ENCODE measurements at places on chromosomes 12 and 14.

- peak; percentile 46 for DNase-seq
Observed at GRCh38 chr12:122790393-122791075, 16.2 kb downstream of the CCDC62 start.

- peak; percentile 58 for DNase-seq
Observed at GRCh38 chr12:122182887-122183587, at the start of gene LRRC43. Gene LRRC43 (plus strand): TSS chr12:122183123. CDS start chr12:122183145, 22 bp downstream.

DNA sequence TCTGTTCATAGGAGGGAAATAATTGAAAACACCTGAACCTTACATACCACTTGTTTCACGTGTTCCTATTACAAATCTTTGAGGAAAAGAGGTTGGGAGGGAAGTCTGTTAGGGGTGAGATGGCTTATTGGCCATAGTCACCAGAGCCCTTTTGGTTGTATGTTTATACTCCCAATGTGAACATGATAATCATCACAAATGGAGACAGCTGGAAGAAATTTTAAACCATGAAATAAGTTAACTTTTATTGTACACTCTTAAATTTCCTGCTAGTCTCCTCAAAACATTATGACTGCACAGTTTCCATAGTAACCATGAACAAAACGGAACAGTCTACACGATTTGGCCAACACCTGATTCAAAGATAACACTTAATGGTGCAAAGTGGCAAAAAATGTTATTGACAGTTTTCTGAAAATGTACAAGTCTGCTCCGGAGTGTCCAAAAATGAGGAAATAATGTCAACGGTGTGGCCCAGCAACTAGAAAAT, 56.9 kb downstream of the LMNTD1 start:
- no peak for DNase-seq

GRCh38 chr14:22837114-22837749, 847 bp downstream of the MMP14 start:
- peak; percentile 82 for DNase-seq

DNA sequence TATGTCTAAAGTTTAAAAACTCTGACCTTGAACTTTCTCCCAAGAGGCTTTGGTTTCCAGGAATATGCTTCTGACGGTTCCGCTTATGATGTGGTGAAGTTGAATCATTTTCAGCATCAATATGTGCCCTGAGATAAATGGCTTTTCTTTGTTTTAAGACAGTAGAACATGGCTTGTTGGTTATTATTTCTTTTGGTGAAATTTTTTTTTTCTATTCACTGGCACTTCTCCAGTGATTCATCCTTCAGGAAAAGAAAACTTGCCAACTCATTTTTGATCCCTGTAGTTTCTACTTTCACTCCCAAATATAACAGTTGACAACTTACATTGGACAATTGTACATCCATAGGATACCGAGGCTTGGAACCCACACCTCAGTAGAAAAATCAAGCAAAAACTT, 1301.2 kb upstream of the FLRT2 start:
- DNase-seq, result no peak

- no peak for DNase-seq
Observed at GRCh38 chr12:92029136-92029535, 116.5 kb downstream of the BTG1 start.

- peak; percentile 91 for DNase-seq
Observed at GRCh38 chr12:132327336-132328171, 1.8 kb downstream of the GALNT9 start.

- DNase-seq, result no peak
Observed at GRCh38 chr14:24975393-24975792, 74.6 kb downstream of the STXBP6 start.

- peak; percentile 54 for DNase-seq
Observed at GRCh38 chr12:62466018-62466593, 520 bp upstream of the MON2 start.

DNA sequence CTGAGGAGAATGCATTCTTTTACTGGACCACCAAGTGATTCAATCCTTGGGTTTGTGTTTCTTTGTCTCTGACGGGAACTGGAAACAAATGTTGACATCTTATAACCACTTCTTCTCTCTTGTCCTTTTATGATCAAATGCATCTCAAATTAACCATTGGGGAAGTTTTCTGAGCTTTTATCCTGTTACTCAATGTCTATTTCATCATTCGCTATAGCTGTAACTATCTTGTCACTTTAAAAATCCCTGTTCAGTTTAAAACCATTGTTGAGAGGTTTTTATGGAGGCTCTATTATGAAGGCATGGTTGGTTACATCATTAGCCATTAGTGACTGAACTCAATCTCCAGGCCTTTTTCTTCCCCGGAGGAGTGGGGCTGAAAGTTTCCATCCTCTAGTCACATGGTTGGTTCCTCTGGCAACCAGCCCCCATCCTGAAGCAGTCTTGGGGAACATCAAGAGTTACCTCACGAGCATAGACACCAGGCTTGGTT, 2.7 kb upstream of the CLEC6A start:
- peak; percentile 97 for DNase-seq

GRCh38 chr12:4215229-4216186, 58.1 kb upstream of the CCND2 start:
- peak; percentile 89 for DNase-seq

- DNase-seq, result no peak
Observed at GRCh38 chr12:17097674-17098073, 491.7 kb upstream of the LMO3 start.

- no peak for DNase-seq
Observed at GRCh38 chr12:123995023-123995748, 22.2 kb downstream of the ZNF664 start.

DNA sequence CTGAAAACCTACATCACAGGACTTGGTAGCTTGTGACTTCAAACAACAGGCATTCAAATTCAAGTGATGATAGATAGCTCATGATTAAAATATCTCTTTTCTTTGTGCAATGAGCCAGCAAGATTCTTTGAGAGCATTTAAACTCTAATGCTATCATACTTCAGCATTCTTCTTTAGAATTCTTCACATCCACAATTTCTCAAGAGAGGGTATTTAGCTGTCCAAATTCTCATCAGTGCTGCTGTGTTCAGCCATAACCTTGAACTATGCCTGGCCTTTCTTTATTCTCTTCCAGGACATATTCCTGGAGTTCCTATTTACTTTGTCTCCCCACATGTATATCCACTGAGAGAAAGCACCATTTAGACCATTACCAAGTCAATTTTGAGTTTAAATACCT, 321.1 kb downstream of the EGLN3 start:
- DNase-seq, result no peak

- DNase-seq, result peak; percentile 61
Observed at GRCh38 chr12:18250313-18250916, 10.9 kb upstream of the PIK3C2G start.

GRCh38 chr12:121799156-121799841, 4.5 kb upstream of the SETD1B start:
- DNase-seq, result peak; percentile 86

- no peak for DNase-seq
Observed at GRCh38 chr14:101398011-101398410, 163.3 kb upstream of the DIO3 start.

- no peak for DNase-seq
Observed at GRCh38 chr14:55851301-55851700, 266.9 kb upstream of the PELI2 start.

DNA sequence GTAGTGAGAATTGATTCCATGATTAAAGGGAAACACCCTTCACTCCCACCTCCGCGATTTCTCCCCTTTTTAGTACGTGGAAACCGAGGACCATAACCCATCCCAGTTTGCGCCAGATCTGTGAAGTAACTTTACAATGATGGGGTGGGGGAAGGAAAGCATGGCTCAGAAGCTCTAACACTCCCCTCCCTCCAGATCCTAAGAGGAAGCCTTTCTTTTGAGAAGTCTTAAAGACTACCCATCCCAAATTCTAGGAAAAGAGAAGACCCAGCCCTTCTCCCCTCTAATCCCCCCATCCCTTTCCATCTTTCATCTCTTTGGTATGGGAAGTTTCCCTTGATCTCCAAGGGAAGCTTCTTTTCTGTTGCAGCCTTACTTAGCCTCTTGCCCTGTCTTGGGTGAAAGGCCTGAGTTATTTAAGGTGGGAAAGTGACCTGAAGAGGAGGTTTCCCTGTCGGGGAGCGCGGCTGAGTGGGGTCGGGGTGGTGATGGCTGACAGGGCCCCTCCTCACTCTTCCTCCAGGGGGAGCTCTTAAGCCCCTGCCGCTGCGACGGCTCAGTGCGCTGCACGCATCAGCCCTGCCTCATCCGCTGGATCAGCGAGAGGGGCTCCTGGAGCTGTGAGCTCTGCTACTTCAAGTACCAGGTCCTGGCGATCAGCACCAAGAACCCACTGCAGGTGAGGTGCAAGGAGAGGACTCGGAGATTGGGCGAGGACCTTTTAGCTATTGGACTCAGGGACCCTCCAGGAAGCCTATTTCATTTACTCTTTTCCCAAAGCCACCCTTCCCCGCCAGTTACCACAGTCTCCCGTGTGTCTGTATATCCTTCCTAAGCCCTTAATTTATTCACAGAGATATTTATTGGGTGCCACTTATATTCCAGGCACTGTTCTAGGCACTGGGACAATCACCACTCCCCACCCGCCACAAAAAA, 1.8 kb downstream of the MARCHF9 start:
- DNase-seq, result peak; percentile 86

GRCh38 chr12:46567667-46568066, 195.1 kb upstream of the SLC38A2 start:
- DNase-seq, result no peak

- no peak for DNase-seq
Observed at GRCh38 chr12:62642486-62642885, 175.9 kb downstream of the MON2 start.

DNA sequence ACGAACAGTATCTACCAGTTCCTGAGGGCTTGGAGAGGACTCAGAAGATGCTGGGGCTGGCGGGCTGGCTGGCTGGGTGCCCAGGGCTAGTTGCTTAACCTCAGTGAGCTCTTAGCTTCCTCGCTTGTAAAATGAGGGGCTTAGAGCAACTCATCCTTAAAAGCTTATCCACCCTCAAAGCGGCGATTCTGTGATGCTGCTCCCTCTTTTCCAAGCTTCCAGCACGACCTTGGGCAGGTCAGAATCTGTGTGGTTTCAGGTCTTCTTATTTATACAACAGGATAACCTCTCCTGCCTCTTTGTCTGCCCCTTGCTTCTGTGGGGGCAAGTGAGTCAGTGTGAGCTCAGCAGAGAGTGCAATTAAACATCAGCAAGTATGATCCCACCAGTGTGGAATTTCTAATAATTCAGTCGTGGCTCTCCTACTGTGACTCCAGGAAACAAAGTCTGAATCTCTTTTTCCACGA, 281.8 kb downstream of the KSR2 start:
- DNase-seq, result peak; percentile 10

GRCh38 chr12:85504164-85504563, 224.1 kb downstream of the ALX1 start:
- DNase-seq, result no peak

GRCh38 chr14:68840454-68840853, 47.6 kb upstream of the ZFP36L1 start:
- DNase-seq, result no peak

DNA sequence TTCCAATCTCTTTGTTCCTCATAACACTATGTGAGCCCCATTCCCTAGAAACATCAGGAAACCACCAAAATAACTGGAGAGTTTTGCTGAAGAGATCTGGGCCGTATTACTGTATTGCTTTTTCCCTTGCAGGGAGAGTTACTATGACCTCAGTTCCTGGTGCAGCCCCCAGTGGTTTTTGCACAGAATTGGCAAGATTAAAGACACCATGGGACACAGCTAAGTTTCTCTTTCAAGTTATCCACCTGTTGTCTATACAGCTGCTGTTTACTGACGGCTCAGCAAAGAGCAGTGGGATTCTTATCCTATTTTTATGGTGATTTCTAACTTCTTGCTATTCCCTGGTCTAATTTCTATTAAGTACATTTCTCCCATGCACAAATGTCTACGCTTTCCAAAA, 77.1 kb upstream of the SLC35F4 start:
- no peak for DNase-seq

DNA sequence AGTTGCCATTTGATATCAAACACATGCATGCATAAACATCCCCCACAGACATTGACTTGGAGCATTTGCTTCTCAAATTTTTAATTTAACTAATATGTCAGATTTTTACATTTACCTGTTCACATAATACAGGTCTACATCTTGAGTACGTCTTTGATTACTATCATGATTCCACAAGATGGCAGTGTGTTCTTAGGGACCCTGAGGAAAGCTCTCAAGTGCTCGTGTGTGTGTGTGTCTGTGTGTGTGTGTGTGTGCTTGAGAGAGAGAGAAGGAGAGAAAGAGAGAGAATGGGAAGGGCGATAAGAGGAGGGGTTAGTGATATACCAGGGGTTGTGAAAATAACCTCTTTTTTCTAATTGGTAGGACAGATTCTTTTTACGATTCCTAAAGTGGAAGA, 167.1 kb upstream of the OR4E1 start:
- no peak for DNase-seq

DNA sequence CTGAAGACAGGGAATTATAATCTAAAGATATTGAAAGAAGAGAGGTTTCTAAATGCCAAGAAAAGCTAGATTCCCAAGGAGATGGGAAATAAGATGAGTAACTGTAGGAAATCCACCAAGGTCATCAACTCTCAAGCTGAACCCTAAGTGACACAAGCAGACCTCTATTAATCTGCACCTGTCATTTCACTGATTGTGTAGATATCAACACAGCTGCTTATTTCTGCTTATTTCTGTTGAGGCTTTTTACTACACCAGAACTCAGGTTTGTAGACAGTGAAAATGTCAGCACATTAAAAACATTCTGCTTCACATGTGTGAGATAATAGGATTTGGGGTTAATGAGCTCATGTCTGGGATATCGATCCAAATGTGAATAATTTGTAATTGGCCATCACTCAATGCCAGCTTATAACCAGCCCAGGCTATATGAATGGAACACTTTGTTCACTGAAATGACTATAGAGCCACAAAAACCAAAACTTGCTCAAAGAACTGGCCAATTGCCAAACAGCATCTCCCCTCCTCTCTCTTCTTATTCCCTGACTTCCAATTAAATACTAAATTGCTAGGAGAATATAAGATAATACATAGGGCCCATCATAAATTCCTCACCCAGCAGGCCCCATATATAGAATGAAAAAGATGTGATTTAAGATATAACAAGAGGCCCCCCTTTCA, 188.7 kb upstream of the ARID2 start:
- no peak for DNase-seq

DNA sequence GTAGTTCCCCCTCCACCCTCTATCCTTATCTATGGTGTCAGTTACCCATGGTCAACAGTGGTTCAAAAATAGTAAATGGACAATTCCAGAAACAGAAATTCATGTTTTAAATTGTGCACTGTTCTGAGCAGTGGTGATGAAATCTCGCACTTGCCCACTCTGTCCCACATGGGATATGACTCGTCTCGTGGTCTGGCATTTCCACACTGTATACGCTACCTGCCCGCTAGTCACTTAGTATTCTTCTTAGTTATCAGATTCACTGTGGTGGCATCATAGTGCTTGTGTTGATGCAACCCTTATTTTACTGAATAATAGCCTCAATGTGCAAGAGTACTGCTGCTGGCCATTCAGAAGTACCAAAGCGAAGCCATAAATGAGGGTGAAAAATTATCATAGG, 507.0 kb downstream of the SNAPC1 start:
- peak; percentile 0 for DNase-seq

- DNase-seq, result peak; percentile 82
Observed at GRCh38 chr14:78022059-78022458, 148.1 kb upstream of the NRXN3 start.
